ENCODE measurements at places on chromosomes 7 and 10.

- DNase-seq = no peak
Measured at GRCh38 chr10:27747096-27747451, 1.5 kb upstream of the MKX start.

GRCh38 chr10:76036111-76036940, 604.9 kb downstream of the LRMDA start:
- no peak for DNase-seq

- DNase-seq = no peak
Measured at GRCh38 chr7:26543340-26543739, 251.7 kb downstream of the SNX10 start.

DNA sequence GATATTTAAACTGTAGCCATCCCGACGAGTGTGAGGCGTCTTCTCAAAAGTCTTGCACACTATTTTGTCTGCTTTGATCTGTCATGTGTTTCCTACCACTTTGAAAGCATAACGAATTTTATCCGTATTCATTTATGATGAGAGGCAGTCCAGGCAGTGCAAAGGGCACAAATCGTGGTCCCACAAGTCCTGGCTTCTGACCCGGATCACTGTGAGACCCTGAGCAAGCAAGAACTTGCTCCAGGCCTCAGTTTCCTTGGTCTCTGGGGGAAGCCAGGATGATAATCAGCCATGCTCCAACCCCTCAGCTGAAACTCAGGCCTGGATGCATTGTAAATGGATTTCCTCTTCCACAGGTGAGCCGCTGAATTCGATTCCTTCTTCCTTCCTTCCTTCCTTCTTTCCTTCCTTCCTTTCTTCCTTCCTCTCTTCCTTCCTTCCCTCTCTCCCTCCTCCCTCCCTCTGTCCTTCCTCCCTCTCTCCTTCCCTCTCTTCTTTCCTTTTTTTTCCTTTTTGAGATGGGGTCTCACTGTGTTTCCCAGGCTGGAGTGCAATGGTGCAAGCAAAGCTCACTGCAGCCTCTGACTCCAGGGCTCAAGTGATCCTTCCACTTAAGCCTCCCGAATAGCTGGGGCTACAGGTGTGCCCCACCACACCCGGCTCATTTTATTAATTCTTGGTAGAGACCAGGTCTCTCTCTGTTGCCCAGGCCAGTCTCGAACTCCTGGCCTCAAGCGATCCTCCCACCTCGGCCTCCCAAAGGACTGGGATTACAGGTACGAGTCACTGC, 18.4 kb upstream of the ZKSCAN1 start:
- no peak for DNase-seq

DNA sequence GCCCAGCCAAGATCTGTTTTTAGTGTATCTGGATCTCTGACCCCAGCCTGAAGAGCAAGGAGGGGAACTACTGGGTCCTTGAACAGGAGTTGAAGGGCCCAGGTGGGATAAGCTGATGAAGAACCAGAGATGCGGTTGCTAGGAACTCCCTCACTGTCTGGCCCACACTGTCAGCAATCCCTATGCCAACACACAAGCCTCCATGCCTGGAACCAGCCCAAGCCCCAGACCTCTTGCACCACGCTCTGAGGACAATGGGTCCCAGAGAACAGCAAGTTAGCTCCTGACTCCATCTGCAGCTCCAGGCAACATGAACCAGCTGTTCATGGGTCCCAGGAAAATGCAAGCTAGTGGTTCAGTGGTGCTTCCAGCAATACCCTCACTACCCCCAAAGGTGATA, 2.4 kb downstream of the NAT16 start:
- DNase-seq = no peak

GRCh38 chr10:69466158-69466490, 14.9 kb downstream of the TSPAN15 start:
- no peak for DNase-seq

GRCh38 chr7:140324714-140325113, 73.6 kb downstream of the SLC37A3 start:
- DNase-seq = no peak

DNA sequence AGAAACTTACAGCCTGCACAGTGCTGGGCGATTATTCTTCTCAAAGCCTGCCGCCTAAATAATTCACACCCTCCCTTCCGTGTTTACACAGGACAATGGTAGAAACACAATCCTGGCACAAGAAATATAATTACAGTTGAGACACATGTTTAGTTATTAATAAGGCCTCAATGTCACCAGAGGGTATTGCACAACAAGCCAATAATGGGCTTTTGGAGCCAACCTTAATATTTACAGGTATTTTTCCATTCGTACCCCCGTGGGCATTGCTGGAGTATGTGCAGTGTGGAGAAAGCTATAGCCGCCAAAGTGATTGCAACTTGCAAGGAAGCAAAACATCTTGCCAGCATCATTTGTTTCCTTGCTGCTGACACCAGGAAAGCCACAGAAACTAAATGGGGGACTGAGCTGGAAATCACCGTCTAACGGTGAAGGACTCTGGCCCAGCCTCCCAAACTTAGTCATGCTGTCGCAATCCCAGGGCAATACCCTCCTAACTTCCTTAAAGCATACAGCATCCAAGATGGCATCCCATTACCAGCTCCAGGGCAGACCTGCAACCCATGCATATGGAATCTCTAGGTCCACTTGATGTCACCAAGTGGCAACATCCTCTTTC, 8.6 kb downstream of the CALN1 start:
- DNase-seq = no peak

GRCh38 chr10:129364949-129365348, 102.1 kb upstream of the MGMT start:
- no peak for DNase-seq

DNA sequence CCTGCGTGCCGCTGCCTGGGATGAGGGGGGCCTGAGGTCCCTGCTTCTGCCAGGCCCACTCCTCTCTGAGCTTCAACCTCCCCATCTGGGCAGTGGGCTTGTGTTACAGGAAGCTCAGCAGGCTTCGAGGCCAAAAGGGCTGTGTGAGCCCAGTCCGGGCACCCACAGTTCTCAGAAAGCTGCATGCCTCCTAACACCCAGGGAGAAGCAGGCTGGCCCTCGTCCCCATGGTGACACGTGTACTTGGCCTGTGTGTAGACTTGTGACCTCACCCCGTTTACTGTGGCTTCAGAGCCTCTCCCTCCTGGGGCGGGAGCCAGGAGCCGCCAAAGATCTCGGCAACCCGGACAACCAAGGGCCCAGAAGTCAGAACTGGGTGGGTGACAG, 2.2 kb upstream of the GRIFIN start:
- no peak for DNase-seq

DNA sequence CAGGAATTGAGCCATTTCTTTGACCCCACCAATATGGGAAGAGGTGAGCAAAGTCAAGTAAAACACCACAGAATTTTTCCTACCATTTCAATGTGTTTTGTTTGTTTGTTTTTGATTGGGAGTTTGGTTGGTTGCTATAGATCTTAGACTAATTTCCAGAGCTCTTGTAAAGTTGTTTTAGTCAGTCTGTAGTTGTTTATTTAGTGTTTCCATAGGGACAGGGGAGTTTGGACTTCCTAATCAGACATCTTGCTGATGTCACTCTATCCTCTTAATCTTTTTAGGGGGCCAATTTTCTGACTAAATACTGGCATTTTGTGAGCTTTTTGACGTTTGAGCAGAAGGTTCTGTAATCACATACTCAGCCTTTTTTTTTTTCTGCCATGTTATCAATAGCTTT, 266.9 kb downstream of the ABCA13 start:
- no peak for DNase-seq

All from amniotic stem cell (primary cell).